ENCODE measurements at places on chromosomes 16 and 17.

- DNase-seq: no peak
Observed at GRCh38 chr17:44999433-44999832, 31.3 kb upstream of the C1QL1 start.

- no peak for DNase-seq
Observed at GRCh38 chr17:45848868-45849535, 4.3 kb downstream of the SPPL2C start.

GRCh38 chr17:35138218-35138617 is 3.9 kb downstream of the NLE1 start:
- no peak for DNase-seq

DNA sequence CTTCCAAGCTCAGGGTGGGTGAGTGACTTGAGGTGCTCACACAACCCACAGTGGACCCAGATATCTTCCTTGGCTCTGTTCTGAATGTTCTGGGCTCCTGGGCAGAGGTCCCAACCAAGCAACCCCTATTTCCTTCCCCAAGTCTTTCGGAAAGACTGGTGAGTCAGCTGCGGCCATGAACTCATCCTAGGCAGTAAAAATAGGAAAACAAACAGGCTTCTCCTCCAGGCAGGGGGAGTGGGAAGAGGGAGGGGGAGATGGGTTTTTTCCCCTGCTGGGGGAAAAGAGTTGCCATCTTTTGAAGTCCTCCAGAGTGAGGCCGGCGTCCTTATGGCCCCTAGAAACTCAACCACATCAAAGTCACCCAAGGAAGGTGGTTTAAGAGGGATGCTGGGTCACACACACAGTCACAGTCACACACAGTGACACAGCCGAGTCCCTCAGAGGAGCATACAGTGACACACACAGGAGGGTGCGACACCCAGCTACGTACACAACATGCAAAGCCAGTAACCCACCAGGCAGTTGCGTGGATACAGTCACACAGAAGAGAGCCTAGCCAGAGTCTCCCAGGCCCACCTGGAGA is 16.0 kb upstream of the DLX4 start:
- DNase-seq: no peak

DNA sequence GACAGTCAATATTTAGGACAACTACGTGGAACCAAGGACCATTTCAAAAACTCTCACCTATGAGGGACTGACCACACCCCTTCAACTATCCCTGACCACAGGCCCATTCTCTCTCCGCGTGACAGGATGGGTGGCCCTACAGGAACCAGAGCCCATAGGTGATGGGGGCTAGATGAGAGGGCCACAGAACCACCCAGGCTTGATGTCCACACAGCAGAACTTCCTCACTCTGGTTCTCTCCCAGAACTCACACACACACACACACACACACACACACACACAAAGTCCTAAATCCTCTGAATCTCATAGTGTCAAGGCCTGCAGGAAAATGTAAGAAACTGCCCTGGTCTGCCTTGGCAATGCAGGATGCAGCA is 1.5 kb downstream of the ZNF319 start:
- DNase-seq: no peak

DNA sequence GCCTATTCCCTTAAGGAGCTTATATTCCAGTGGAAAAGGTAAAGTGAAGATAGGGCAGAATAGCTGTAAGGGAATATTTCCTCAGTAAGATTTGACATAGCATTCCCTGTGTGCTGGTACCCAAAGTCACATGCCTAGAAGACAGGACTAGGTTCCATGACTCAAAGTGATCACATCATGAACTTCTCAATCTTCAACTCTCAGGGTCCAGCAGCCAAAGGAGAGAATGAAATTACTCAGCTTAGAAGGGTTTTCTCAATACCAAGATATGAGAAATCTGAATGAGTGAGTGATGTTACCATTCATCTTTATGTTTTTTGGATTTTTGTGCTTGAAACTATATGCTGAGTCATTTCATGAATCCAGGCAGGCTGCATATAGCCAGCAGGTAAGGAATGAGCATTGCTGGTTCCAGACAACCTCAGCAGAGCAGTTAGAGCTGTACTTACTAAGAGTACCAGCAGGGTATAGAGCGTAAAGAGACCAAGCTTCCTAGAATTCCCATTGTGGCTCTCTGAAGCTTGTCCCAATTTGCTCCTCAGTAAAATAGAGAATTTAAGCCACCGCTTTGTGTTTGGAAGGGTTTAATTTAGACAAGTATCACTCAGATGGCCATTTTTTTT is 91.1 kb downstream of the ANKFN1 start:
- DNase-seq: no peak

DNA sequence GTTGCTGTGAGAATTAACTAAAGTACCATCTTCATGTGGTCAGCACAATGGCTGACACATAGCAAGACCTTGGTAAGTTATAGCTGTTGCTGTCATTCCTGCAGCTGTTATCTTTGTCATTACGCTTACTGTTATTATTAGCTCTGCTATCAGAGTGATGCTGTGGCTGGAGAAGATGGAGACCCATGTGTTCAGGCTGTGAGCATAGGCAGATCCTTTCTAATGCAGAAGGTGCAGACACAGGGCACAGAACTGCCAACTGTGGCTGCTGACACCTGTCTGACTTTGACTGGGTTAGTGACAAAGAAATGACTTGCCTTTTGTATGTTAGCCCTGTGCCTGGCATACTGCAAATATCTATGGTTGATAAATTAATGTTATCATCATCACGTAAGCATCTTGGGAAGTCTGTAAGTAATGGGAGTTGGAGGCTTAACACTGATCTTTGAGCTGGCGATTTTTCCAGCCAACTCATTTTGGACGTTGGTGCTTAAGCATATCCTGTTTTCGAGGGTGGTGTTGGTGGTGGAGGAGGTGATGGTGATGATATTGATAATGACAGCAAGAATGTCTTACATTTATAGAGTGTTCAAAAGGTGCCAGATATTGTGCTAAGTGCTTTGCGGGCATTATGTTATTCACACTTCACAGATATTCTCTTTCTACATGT is 695.3 kb downstream of the WWOX start:
- DNase-seq: no peak

- DNase-seq: no peak
Observed at GRCh38 chr16:85909932-85910853, 11.2 kb downstream of the IRF8 start.

- no peak for DNase-seq
Observed at GRCh38 chr17:64183815-64184214, 53.9 kb upstream of the ERN1 start.

GRCh38 chr17:66310528-66311148 is 8.2 kb downstream of the PRKCA start:
- no peak for DNase-seq

- DNase-seq: no peak
Observed at GRCh38 chr16:50011707-50012106, 13.3 kb upstream of the CNEP1R1 start.

GRCh38 chr16:80606221-80606766 is 65.5 kb downstream of the DYNLRB2 start:
- no peak for DNase-seq

- no peak for DNase-seq
Observed at GRCh38 chr16:53282328-53282727, 151.9 kb upstream of the RBL2 start.

DNA sequence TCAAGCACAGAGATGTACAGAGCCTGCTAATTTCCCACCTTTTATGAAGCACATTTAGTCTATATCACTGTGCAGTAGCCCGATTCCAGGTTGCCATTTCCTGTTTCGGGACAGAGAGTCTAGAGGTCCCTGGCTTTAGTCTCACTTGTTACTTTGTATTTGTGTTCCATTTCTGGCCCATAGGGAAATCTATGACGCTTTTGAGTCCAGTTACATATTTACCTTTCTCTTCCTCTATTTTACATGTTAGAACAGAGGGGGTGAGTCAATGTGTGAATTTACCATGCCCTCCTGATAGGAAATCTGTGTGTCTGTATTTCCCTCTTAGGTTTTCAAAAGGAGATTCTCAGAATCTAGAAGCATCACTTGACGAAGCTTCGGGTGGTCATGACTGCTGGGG is 227.1 kb upstream of the ZFHX3 start:
- DNase-seq: no peak

- no peak for DNase-seq
Observed at GRCh38 chr16:83247767-83248372, 559.9 kb upstream of the HSBP1 start.

GRCh38 chr17:418421-418751 is 65.8 kb upstream of the RPH3AL start:
- no peak for DNase-seq

DNA sequence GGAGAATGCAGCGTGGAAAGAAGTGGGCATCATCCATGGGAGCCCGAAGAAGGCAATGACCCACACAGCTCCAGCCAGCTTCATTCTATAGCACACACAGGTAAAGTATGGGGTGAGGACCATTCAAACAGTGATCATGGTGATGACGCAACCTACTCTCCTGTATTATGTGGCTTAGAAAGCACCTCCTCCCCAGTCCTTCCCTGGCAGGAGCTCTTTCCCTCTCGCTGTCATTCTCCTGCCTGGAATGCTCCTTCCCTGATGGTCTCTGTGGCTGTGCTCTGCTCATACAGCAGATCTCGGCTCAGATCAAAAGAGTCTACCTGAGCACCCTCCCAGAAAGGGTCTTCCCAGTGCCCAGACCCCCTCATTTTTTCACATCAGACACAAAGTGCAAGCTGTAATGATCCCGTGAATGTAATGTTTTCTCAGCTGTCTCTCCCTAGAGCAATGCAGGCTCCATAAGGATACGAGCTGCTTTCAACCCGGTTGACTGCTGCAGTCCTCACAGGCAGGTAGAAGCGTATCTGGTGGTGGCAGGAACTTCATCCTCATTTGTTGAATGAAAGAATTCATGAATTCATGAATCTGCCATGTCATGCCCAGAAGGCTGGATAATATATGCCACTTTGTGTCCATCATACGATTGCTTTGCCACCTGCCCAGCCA is 248.8 kb downstream of the HS3ST3A1 start:
- no peak for DNase-seq

DNA sequence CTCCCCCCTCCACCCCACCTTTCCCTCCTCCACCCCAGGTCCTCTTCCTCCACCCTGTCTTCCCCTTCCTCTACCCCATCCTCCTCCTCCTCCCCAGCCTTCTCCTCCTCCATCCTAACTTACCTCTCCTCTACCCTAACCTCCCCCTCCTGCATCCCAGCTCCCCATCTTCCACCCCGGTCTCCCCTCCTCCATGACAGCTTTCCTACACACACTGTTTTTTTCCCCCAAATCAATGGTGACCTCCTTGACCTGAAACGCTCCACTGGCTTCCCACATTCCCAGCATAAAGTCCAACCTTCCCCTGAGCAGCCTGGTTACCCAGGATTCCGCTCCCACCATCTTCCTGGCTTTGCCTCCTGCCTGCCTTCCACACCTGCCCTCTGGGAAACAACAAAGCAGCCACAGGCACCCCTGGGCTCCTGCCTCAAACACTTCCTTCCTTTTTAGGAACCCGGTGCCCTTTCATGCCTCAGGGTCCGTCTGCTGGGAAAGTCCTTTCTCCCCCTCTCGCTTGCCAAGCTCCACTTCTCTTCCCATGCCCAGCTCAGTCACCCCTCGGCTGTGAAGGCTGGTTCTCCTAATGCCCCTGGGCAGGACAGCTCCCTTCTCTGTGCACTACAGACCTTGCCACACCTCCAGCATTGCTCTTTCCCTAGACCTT is 2.1 kb downstream of the RGS9 start:
- no peak for DNase-seq

DNA sequence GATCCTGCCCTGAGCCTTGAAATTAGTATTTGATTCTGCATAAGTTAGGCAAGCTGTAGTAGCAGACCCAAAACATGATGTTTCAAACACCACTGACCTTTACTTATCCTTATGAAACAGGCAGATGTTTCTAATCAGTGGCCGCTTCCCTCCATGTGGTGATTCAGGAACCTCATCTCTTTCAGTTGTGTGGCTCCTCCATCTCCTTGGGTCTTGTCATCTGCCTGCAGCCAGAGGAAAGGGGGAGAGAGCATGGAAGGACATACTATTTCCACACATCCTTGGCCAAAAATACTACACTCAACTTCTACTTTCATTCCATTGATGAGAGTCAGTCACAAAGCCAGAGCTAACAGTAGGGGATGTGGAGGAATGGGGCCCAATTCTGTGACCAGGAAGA is 41.6 kb upstream of the IRX6 start:
- DNase-seq: peak; percentile 57

GRCh38 chr17:62156949-62157348 is 91.9 kb upstream of the MED13 start:
- no peak for DNase-seq
